ENCODE measurements at places on chromosomes 7 and 10.

- no peak for DNase-seq
These were observed 56.6 kb downstream of the CSGALNACT2 start for GRCh38 chr10:43194859-43195258.

DNA sequence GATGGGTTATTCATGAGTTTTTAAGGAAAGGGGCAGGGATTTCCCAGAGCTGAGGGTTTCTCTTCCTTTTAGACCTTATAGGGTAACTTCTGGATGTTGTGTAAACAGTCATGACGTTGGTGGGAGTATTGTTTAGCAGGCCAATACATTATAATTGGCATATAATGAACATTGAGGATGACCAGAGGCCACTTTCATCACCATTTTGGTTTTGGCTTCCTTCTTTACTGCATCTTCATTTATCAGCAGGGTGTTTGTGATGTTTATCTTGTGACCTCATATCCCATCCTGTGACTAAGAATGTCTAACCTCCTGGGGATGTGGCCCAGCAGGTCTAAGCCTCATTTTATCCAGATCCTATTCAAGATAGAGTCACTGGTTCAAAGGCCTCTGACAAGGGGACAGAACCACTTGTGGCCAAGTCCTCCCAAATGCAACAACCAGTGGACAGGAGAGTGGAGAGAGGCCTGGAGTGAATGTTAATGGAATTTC is 77.3 kb upstream of the RPA3 start:
- no peak for DNase-seq

DNA sequence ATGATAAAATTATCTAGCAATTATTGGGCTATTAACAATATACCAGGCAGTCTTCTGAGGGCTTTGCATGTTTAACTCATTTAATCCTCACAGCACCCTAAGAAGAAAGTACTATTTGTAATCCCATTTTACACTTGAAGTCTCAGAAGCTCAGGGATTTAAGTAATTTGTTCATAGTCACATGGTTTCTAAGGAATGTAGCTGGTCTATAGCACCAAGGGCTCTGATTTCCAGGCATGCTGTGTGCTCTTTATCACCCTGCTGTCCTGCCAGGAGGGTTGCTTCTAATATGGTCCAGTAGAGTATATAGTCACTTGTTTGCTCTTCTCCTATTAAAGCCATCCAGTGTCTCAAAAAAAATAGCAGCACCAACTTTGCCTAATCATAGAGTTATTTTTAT is 417.2 kb downstream of the PLXDC2 start:
- DNase-seq: no peak

- DNase-seq: no peak
These were observed 20.8 kb downstream of the ACSM6 start for GRCh38 chr10:95214793-95215192.

DNA sequence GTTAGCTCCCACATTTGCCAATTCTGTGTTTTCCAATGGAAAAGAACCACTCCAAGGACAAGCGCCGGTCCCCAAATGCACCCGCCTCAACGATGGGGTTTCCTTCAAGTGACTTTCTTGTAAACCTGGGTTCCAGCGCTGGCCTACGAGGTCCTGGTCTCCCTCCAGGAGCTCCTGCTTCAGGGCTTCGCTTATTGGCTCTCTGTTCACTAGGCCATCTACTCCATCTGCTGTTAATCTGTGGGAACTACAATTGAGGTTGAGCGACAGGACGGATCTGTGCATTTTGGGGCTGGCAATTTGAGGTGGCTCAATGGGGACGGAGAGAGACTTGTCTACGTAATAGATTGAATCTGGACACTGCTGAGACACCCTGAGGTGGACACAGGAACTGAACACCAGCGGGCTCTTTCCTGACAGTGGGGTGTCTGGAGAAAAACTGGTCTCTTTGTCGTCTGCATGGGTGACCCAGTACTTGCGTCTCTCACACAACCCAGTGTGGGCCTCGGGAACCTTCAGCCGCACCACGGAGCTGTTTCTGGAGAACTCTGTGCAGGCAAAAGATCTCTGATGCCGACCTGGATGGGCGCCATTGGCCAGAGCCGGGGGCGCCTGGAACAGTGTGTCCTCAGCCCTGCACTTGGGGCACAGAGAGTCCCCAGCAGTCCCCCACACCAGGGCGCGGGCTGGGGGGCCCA is 115.9 kb upstream of the ADAM12 start:
- peak; percentile 4 for DNase-seq

DNA sequence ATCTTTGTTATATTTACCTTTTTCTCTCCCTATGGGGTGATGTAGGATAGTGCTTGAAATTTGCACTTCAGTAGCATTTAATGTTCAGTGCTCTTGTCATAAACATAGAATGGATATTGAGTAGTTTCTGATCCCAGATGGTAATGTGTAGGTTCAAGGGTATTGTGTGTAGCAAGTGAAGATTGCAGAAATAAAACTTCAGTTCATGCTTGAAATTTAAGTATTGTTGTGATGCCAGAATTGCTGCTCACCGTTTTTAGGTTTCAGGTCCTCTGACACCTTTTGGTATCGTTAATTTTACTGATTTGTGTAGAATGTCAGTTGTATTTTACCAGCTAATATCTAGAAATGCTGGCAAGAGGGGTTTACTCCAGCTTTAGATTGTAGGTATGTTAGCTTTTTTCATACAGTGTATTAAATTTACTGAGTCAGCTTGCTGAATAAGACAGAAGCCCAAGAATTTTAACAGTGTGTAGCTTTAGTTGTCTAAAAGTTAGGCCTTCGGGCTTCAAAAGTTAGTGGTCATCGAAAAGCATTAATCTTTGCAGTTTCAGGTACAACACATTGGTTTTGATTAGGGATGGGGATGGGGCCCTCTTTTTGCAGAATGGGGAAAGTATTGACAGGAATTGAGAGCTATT is 1.9 kb downstream of the PTEN start:
- DNase-seq: no peak
